HEK293T (cell line): ENCODE measurements at places on chromosomes 3 and 15.

DNA sequence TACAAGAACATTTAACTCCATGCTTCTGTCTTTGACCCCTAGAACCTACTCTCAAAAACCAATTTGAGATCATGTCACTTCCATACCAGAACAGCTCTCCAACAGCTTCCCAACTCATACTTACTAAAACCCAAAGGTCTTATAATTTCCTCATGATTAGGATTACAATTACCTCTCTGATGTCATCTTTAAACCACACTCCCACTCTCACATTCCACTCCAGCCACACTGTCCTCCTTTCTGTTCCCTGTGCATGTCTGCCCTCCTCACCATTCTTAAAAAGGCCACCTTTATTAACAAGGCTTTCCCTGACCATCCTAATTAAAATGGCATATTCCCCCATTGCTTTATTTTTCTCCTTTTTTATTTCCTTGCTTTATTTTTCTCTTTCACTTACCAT is 18.9 kb downstream of the PHC3 start:
- no peak for DNase-seq

DNA sequence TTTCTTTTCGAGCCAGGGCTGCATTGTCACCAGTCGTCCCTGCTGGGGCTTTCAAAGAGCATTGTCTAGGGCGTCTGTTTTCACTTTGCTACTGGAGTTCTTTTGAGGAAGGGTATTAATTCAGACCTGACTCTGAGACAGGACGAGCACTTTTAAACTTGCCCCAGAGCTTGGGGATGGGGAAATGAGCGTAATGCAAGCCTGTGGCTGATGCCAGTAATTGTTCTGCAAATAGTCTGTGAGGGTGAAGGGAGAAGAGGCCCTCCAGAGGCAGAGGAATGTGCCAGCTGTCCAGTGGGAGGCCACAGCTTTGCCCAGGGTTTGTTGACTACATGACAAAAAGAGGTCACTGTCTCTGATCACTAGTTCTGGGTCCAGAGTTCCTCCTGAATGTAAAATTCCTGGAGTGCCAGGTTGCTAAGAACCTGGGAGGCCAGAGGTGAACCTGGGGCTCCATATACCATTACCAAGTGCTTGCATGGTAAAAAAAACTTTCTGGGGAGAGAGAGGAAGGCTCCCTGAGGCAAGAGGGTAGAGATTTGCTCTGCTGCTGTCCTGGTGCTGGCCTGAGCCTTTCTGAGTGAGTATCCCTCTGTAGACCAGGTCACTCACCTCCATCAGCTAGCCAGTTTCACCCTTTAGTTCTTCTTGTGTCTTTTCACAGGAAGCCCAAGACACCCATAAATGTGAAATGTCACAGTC is 14.8 kb downstream of the EEFSEC start:
- DNase-seq = no peak

- no peak for DNase-seq
Observed at GRCh38 chr3:11661052-11661656, 17.4 kb upstream of the VGLL4 start.

- DNase-seq = no peak
Observed at GRCh38 chr3:156664011-156664830, 10.2 kb upstream of the TIPARP start.

- DNase-seq = no peak
Observed at GRCh38 chr3:159887168-159887567, 101.5 kb upstream of the IL12A start.

DNA sequence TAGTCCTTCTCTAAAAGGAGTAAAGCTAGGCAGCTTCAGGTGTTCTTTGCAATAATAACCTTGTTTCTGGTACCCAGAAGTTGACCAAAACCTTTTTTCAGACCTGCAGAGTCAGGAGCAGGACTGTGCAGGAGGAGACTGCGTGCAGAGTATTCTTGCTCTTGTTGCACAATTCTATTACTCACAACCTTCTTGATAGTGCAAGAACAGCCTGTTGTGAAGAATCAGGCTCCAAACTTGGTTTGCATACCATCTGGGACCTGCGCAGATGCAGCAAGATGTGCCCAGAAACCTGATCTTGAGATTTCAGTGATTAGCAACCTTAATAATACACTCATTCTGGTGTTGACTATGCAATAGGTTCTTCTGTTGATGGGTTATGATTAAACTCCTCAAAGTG is 111.9 kb downstream of the ATG7 start:
- DNase-seq = no peak

DNA sequence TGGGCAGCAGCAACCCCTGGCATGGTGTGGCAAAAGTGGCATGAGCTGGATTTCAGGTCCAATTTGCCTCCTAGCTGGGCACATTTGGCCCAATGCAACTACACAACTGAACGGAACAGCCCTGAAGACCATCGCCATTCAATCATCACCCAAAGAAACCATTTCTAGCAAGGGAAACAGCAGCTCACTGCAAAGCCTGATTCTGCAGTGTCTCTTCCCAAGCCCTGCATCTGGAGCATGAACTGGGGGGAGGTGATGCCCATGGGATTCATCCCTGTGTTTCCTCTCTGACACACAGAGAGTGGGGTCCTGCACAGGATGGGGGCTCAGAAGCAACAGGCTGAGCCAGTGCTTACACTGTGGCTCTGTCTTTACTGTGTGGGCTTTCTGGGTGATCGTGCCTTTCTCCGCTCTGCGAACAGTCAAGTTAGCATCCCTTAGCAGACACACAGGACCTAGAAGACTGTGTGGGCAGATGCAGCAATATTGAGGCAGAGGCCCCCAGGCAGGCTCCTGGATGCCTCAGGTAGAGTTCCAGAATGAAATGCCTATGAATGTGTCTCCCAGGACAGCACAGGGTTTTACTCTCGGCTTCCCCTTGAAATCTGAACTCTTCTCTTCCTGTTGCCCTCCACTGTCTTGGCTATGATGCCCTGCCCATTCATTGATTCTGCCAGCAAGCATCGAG is 91.1 kb upstream of the ALDH1A3 start:
- no peak for DNase-seq

DNA sequence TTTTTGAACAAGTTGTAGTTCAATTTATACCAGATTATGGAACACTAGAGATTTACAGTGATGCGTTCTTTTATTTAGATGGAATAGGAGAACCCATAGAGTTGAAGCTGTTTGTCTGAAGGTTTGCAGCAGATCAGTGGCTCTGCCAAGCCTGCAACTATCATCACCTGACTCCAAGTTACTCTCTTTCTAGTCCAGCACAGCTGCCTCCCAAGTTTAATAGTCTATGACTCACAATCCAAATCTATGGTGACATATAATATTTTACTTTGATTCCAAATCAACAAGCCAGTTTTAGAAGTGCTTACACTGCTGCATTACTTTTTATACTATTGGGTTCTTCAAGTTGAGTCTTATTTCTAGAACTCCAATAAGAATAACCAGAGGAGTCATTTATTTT is 400.4 kb downstream of the LPP start:
- no peak for DNase-seq

GRCh38 chr3:187982142-187982541 is 171.8 kb upstream of the LPP start:
- no peak for DNase-seq

- no peak for DNase-seq
Observed at GRCh38 chr3:29279806-29280205, 1.1 kb upstream of the RBMS3 start.

GRCh38 chr3:151226825-151227224 is 23.8 kb upstream of the GPR171 start:
- DNase-seq = no peak

DNA sequence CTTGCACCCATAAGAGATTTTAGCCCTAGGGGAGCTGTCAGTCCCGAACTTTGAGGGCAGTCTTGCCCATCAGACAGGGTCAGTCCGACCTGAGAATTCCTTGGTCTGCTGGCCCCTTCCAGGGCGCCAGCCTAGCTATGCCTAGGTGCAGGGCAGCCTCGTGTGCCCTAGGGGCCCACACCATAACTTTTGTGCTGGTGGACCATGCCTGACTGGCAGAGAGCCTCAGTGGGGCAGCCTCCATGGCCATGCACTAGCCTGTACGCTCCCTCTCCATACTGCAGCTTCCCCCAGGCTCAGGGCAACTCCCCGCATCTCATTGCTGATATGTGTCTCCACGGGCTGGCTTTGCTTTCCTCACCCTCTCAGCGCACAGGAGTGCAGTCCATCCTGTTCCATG is 835.8 kb upstream of the ALCAM start:
- DNase-seq = no peak
